CD4-positive, alpha-beta T cell treated with Interleukin-6 for 4 hours (primary cell): ENCODE measurements at places on chromosomes 16 and 17.

- DNase-seq: peak; percentile 2
These were observed 16.2 kb upstream of the CD300E start for GRCh38 chr17:74639704-74640151.

- no peak for DNase-seq
These were observed 3.3 kb downstream of the AXIN1 start for GRCh38 chr16:349211-349610.

DNA sequence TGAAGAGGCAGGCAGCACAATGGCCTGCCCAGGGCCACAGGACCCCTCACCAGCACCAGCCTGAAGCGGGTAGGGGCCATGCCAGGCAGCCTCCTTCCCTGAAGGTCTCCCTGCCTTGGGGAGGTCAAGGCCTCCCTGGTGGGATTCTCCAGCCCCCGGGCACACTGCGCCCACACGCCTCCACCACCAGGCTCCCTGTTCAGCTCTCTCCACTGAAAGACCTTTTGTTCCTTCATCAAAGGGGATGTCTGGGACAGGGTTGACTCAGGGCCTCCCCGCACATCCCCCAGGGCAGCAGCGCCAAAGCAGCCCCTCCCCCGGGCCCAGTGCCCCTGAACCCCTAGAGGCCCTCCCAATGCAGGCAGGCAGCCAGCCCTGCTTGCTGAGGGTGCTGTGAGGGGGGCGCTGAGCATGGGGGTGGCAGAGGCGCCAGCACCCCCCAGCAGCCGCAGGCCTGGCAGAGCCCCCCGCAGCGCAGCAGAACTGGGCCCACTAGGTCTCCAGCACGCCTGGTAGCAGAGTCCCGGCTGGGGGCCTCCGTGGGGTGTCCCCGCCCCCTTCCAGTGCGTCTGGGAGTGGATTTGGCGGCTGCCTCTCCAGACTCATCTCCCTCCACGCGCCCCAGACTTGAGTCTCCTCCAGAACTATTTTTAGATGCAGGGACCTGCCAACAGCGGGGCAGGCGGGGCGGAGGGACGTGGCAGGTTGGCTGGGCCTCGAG lies 13.1 kb downstream of the BCAR1 start:
- DNase-seq: no peak

GRCh38 chr16:3401719-3402397 lies 843 bp downstream of the ZNF174 start:
- no peak for DNase-seq

DNA sequence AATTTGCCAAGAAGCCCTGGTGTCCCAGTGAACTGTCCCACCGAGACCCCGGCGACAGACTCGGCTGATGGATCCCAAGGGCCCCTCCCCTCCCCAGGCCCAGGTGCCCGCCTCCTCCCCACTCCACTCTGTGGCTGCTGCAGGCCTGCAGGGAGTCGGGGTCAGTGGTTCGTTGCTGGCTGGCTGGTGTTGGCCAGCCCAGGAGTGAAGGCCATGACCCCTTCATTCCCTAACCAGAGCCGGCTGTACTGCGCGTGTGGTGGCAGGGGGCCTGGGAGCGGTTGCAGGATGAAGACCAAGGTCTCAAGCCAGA lies 9.2 kb upstream of the TBX2 start:
- no peak for DNase-seq

DNA sequence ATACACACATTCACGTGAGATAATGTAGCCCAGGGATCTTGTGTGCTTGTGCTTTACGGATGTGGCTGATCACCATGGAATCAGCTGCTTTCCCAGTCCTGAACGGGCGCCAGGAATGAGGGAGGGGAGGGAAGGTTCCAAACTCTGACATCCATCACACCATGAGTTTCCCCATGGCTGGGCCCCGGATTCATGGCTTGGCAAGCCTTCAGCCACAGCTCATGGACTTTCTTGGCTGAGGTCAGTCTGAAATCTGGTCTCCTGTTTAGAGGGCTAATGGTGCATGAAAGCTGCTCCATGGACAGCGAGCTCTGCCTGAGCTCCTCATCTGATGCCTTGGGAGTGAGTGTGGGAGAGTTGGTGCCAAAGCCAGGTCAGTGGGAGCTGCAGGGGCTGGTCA lies 767.6 kb upstream of the EEF2KMT start:
- no peak for DNase-seq

- no peak for DNase-seq
These were observed 17.1 kb upstream of the CPSF4L start for GRCh38 chr17:73278465-73279453.

- no peak for DNase-seq
These were observed 43.3 kb upstream of the CDH13 start for GRCh38 chr16:82583422-82583821.

GRCh38 chr17:48561884-48562810 lies 16.0 kb downstream of the HOXB4 start:
- DNase-seq: no peak

- DNase-seq: no peak
These were observed 14.1 kb downstream of the FLYWCH2 start for GRCh38 chr16:2897110-2897509.

GRCh38 chr17:11495613-11496012 lies 102.7 kb upstream of the DNAH9 start:
- no peak for DNase-seq

DNA sequence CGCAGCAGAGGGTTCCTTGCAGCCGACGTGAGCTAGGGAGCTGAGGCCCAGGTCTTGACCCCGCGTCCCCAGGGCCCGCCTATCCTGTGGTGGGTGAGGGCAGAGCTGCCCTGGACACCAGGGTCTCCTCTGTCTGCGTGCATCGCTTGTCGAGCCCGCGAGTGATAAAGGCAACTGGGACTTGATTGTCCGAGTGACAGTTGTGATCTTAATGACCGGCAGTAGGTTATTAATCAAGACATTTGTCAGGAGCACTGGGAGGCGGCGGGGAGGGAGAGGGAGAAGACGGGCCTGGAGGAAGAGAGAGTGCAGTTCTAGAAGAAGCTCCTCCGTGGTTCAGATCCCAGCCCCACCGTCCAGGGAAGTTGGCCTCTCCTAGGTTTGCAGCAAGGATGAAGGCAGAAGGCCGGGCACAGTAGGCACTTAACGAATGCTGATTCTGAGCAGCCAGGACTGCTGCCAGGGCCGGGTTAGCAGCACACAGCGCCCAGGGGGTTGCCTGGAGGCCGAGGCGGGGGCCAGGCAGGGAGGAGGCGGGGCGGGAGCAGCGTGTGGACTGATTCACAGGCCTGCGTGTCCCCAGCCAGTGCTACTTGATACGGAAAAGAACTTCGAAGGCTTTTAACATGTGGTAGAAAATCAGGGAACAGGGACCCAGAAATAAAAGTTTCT lies 11.3 kb upstream of the GSE1 start:
- no peak for DNase-seq

GRCh38 chr17:48718227-48718760 lies 4.0 kb downstream of the PRAC1 start:
- no peak for DNase-seq

DNA sequence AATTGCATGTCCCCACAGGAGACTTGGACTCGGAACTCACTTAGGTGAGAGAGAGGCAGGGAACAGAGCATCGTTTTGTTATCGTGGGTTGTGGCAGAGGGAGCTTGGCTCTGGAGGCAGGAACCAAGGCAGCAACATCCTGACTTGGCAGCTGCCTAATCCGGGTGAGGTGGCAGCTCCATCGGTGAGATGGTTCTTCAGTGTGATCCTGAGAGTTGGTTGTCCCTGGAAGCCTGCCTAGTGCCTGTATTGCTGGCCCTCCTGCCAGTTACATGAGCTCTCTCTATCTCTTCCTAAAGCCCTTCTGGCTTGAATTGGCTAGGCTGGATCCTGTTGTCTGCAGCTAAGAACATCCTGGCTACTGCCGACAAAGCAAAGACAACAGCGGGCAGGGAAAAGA lies 19.9 kb upstream of the SEC14L1 start:
- no peak for DNase-seq
